ENCODE measurements at places on chromosomes 3 and 15.

GRCh38 chr3:32326795-32327194 is 64.9 kb upstream of the CMTM7 start:
- no peak for DNase-seq

GRCh38 chr3:124138148-124138547 is 146.2 kb upstream of the ROPN1 start:
- no peak for DNase-seq

DNA sequence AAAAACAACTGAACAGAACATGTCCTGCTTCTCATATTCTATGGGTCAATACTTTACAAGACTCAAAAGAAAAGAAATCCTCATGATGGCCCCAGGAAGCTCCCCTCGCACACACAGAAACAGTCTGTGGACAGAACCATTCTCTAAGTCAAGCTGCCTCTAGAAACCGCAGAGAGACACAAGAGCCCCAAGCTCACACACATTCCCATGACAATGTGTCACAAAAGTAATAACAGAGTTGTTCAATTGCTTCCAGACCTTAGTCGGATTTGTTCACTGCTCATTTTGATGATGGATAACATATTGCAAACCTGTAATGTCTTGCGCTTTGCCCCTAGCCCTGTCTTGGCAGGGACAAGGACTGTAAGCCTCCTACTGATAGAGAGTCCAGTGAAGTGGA is 60.9 kb downstream of the UMPS start:
- DNase-seq = no peak

- no peak for DNase-seq
Observed at GRCh38 chr3:66747261-66747660, 246.4 kb upstream of the LRIG1 start.

DNA sequence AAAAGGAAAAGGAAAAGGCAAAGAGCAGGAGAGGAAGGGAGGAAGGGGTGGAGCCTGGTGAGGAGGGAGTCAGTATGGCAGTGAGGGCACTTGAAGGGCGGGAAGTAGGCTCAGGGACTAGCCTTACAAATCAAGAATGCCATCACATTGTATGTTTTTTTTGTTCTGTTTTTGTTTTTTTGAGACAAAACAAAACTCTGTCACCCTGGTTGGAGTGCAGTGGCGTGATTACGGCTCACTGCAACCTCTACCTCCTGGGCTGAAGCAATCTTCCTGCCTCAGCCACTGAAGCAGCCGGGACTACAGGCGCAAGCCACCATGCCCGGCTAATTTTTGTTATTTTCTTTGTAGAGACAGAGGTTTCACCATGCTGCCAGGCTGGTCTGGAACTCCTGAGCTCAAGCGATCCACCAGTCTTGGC is 10.5 kb upstream of the PIK3CB start:
- DNase-seq = no peak

GRCh38 chr3:18512007-18512406 is 86.9 kb upstream of the SATB1 start:
- no peak for DNase-seq

DNA sequence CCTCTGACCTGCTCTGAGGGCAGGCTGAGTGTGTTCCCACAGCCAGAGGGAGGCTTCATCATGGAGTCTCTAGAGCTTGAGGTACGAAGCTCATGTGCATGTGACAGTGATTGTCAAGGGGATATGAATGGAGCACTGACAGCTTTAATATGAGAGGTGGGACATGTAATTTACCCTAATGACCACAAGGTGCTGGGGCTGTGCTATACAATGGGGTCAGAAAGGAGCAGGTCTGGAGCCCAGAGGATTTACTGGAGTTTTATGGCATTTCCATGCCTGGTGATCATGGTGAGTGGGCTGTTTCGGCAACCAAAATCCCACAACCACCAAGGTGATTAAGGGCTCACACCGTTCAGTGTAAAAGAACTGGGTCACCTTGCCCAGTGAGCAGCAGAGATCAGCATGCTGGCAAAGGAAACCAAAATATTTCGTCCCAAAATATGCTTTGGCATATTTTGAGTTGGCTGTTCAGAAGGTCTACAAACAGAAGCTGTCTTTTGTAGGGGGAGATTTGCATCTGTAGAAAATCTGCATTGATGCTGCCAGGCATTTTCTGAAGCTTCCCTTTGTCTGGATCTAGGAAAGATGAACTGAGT is 40.1 kb upstream of the RASGRF1 start:
- DNase-seq = no peak

DNA sequence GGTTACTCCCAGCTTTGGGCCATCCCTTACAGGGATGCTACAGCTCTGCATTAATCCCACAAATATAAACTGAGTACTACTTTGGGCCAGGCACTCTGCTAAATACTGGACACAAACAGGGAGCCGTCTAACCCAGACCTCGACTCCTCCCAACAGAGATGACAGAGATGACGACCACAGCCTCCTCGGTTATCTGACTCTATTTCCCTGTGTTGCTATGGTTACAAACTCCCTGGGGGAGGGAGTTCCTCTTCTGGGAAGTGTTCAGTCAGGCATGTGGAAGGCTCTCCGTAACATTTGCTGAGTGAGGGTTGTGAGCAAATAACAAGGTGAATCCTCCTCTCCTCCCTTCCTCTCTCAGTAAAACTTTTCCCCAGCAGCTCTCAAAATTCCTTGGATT is 6.7 kb upstream of the CMTM7 start:
- no peak for DNase-seq

GRCh38 chr15:52746162-52746757 is 43.9 kb downstream of the ONECUT1 start:
- no peak for DNase-seq

GRCh38 chr3:69232482-69232881 is 110.1 kb upstream of the LMOD3 start:
- DNase-seq = no peak

DNA sequence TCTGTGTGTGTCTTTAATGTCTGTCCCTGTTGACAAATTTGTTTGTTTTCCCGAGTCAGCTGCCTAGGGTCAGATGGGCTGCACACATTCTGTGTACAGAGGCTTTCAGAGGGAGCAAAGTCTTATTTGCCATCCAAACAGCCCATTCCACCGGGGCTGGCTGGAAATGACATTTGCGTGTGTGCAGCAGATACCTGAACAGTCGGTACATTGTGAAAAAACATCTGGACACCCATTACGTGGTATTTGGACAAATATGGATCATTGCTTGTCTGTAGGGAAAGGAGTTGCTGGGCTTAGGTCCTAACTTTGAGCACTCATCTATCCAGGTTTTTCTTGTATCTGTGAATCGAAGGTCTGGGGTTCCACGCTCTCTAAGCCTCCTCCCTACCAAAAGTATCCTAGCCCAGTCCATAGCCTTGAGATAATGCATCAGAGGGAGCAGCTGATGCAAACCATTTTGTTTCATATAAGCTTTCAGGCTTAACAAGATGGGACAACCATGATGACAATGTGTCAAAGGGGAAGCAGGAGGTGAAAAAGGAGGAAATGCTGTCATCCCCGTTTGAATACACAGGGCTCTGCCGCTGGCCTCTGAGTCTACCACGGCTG is 22.2 kb upstream of the CMTM8 start:
- no peak for DNase-seq

Data from SW480 (cell line).